ENCODE measurements at places on chromosomes 6 and 20. TPM values are rescaled to one million over a fixed set of nuclear protein-coding genes. Genes with fewer than 3 reads are reported as not detected.

DNA sequence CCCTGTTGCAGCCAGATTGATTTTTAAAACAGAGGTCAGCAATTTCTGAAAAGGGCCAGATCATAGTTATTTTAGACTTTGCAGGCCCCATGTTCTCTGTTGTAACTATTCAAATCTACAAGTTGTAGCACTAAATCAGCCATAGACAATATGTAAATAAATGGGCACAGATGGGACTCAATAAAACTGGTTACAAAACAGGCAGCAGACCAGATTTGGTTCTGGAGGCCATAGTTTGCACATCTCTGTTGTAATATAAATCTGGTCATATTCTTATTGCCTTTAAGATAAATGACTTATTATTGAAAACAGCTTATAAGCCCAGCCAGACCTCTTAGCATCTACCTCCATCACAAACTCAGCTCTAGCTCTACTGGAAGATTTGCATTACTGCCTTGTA lies 114.0 kb upstream of the ARG1 start:
- DNase-seq = no peak

DNA sequence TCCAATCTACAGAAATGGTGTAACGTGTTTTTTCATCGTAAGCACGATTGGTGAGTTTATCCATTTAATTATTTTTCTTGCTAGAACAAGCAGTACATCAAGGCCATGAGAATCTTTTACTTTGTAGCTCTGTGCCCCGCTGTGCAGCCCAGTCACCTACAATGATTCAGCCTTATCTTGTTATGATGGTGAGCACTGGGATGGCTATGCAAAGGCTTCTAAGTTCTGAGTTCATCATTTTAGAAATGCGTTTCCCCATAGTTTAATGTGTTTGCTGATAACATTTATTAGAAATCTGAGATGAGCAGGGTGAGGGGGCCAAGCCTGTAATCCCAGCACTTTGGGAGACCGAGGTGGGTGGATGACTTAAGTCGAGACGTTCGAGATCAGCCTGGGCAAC lies 111.8 kb upstream of the QKI start:
- no peak for DNase-seq

- no peak for DNase-seq
Measured at GRCh38 chr6:119481976-119482375, 132.4 kb upstream of the MAN1A1 start.

GRCh38 chr6:117459204-117459944 lies 23.1 kb upstream of the DCBLD1 start:
- no peak for DNase-seq

GRCh38 chr20:34377072-34377847 lies 14.2 kb downstream of the ITCH start:
- DNase-seq = no peak

DNA sequence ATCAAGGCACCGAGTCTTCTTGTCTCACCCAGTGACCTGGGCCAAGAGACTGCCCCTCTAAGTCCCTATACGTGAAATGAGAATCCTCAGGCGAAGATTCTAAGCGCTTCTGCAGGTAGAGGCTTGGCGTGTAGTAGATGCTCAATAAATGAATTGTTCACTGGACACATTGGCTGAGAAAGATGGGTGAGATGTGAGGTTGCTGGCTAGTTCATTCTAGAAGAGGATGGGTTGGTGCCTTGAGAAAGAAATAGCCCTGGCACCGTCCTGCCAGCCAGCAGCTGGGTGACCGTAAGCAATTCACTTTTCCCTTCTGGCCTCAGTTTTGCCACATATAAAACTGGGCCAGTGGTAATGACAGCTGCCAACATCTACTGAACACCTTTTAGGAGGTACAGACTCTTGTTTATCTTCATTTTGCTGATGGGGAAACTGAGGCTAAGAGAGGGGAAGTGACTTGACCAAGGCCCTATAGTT lies 1.4 kb downstream of the SRC start:
- no peak for DNase-seq

GRCh38 chr6:166747644-166748595 lies 120.9 kb upstream of the RPS6KA2 start:
- peak; percentile 19 for DNase-seq

GRCh38 chr6:30350524-30350923 lies 5.6 kb downstream of the RPP21 start:
- peak; percentile 17 for DNase-seq

- DNase-seq = no peak
Measured at GRCh38 chr6:136015531-136015930, 164.0 kb downstream of the PDE7B start.

DNA sequence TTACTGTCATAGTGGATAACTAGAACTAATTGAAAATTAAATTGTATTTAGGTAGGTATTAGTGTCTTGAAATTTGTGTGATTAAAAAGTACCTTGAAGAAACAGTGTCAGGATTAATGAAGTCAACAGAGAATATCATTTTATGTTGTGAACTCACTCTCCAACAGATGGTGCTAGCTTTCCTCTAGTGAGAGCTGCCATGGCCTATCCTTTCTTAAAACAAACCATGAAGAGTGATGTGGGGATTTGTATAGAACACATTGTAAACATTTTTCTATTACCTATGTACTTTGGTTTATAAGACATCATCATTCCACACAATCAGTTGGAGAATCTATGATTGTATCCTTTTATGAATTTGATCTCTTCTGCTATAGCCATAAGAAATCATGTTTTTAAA lies 4.8 kb upstream of the SRSF12 start:
- DNase-seq = peak; percentile 26

Gene C20orf204
- total RNA-seq = 0.17 TPM

DNA sequence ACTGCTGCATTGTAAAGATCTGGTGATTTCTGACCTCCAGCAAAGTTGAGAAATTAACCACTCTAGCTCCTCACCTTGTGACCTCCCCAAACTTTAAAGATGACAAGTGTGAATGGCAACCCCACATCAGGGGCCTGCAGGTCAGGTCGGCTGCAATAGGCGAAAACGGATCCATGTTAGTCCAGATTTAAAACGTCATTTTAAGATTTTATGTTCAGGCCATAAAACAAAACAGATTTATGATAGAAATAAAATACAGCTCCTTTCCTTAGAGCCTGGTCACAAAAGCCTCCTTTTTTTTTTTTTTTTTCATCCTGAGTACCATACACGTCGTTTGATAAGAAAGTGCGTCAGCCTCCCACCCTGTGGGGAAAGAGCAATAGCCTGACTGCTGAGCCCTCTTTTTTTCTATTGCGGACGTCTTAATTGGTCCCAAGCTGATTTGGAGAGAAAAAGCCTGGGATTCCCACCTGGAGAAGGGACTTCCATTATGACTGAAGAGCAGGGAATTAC lies 519.2 kb upstream of the NOX3 start:
- DNase-seq = no peak

Gene KCNB1
- total RNA-seq = 0.19 TPM

Gene NKAPL
- total RNA-seq = not detected

DNA sequence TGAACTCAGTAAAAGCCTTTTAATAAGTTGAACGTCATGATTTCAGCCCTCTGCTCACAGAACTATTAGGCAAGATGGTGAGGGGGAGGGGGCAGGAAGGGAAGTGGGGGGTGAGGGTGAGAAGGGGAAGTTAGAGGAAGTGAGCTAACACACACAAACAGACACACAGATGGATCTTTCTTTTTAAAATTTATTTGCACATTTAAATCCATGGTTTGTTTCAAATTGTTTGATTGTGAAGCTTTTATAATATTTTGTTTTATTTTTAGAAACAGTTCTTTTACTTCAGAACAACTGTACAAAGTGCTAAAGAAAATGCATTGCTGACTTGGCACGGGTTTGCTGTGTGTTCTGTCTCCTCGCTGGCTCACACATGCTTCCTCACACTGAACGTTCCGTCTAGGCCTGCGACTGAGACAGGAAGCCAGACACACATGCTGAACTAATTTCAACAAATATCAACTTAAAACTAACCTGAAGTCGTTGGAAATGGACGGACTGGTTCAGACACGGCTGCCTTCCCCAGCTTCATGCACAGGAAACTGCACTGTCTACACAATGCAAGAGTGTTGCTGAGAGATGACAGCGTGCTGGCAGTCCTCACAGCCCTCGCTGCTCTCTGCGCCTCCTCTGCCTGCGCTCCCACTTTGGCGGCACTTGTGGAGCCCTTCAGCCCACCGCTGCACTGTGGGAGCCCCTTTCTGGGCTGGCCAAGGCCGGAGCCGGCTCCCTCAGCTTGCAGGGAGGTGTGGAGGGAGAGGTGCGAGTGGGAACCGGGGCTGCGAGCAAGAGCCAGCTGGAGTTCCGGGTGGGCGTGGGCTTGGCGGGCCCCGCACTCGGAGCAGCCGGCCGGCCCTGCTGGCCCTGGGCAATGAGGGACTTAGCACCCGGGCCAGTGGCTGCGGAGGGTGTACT lies 8.1 kb upstream of the ZBP1 start:
- DNase-seq = peak; percentile 7

DNA sequence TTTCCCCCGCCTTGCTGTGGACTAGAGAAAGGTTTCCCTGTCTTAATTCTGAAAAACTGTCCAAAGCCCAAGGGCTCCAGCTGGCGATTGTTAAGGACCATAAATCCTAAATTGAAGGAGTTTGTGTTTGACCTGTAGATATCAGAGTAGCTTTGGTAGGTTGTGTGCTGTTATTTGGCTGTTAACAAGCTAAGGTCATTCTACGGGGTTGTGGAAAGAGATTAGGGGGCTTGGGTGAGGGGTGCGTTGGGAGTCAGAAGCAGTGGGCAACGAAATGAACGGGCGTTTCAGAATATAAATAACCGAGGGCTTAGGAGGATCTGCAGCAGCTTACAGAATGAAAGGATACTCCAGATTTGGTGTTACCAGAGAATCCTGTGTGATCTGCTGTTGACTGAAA lies 32.6 kb upstream of the BTN3A2 start:
- DNase-seq = no peak

Gene OOEP
- total RNA-seq = not detected

DNA sequence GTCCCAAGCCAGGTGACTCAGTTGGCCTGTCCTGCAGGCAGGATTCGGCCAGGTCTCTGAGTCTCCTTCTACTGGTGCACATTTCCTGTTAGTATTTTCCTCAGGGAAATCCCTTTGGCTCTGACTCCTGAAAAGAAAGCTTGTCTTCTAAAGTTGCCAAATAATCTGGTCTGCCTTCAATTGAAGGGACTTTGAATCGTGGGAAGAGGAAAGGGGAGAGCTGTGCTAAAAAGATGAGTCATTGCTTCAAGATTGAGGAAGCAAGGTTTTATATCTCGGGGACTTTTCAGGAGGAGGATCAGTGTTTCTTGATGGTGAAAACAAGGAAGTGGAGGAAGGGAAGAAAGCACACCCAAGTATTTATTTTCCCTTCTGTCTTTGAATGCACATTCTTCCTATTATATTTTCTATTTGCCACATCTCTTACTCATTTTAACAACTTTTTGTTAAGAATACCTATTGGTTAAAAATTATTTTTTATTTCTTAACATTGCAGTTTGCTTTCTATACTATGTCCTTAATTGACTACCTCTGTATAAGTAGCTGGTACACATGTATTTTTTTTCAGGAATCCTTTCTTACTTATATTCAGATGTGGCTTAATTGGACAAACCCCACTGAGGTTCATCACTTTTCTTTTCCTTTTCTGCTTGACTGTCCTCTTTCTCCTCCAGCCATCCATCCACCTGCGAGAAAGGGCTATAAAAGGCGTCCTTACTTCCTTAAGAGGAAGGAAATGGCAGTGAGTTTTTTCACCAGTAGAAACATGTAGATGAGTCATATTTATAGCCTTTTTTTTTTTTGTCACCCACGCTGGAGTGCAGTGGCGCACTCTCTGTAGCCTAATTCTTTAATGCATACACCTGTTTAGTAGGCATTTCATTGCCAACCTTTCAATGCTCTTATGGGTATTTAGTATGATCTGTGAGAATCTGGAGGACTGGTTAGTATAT lies 15.0 kb upstream of the IFNGR1 start:
- peak; percentile 76 for DNase-seq

Gene KIAA0408
- 5.0 TPM for total RNA-seq

Gene SNX3
- total RNA-seq = 159 TPM

DNA sequence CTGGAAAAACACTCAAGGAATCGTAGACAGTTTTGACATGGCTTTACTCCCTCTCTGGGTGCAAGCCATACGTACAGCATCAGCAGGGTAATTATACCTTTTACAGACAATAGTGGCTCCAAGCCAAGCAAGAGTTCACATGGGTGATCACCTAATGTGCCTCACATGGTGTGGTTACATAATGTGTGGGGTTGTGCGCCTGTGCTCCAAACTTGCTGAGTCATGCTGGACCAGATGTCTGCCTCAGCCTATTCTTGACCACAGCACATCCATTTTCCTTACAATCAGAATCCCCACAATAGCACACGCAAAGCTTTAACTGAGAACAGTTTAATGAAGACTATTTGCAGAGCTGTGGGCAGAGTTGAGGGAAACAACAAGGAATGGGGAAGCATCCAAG lies 74.5 kb downstream of the ALDH8A1 start:
- peak; percentile 29 for DNase-seq

Gene AK9
- 1.2 TPM for total RNA-seq

DNA sequence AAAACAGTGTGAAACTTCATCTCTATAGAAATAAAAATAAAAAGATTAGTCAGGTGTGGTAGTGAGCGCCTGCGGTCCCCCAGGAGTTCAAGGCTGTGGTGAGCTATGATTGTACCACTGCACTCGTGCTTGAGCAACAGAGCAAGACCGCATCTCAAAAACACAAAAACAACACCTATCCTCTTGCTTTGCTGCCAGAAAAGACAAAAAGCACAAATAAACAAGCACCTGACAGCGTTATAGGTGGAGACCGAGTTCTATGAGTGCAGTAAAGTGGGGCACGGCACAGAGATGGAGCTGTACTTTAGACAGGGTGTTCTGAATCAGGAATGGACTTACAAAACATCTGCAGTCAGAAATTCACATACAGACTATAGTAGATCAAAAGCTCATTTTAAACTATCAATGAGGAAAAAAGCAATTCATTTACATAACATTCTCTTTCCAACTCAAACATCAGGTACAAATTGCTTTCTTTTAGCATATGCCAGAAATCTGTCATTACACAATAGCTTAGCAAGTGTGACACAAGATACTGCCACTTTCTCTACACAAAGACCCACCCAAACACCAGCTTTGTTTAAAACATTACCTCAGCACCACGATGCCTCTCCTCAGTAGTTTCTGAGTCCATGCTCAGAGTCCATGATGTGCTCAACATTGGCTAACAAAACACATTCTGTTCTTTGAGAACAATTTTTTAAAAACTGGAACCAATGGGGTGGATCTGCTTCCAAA lies 10.1 kb downstream of the EZR start:
- DNase-seq = no peak

- no peak for DNase-seq
Measured at GRCh38 chr6:20947977-20948376, 413.7 kb downstream of the CDKAL1 start.

DNA sequence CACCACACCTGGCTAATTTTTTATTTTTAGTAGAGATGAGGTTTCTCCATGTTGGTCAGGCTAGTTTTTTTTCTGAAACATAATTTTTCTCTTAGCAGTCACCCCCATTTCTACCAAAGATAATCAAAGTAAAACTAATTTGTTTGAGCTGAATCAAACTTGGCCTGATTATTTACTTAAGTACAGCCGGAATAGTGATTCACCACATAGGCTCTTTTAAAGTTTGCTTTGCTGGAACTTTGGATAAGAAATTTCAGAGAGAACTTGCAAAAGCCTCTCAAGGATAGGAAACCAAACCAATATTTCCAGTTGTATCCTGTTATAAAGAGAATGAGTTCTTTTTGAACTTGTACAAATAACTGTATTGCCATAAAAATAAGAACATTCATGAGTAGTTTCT lies 105.0 kb upstream of the SYNCRIP start:
- peak; percentile 34 for DNase-seq

Data from LHCN-M2 (cell line).